BJ (cell line): ENCODE measurements at places on chromosomes 2 and 18. TPM values are rescaled to one million over a fixed set of nuclear protein-coding genes. Genes with fewer than 3 reads are reported as not detected.
A peak's percentile ranks its signal among the peaks of the same experiment; 100 is the strongest.

DNA sequence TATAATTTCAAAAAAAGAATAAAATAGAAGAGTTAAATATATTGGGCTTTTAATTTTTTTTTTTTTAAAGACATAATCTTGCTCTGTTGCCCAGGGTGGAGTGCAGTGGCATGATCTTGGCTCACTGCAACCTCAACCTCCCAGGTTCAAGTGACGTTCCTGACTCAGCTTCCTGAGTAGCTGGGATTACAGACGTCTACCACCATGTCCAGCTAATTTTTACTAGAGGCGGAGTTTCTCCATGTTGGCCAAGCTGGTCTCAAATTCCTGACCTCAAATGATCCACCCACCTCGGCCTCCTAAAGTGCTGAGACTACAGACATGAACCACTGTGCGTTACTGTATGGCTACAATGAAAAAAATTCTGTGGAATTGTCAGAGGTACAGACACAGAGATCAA, 98.1 kb upstream of the RGPD4 start:
- DNase-seq = no peak

DNA sequence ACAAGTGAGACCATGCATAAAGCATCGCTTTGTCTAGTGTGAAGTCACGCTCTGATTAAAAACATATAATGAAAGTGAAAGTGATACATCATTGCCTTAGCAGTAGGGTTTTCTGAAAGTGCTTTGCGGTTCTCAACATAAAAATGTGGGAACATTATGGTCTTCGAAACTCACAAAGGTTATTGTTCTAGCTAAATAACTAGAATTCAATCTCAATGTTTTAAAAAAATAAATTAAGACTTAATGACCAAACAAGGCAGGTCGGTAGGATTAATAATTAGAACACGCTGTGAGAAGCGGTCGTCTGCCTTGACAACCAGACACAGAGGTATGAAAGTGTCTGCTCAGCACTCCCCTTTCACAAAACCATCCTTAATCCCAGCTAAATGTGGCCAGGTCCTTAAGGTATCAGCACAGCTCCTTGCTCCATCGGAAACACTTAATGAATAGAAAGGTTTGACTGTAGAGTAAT, 42.2 kb downstream of the KLHL14 start:
- DNase-seq = no peak

DNA sequence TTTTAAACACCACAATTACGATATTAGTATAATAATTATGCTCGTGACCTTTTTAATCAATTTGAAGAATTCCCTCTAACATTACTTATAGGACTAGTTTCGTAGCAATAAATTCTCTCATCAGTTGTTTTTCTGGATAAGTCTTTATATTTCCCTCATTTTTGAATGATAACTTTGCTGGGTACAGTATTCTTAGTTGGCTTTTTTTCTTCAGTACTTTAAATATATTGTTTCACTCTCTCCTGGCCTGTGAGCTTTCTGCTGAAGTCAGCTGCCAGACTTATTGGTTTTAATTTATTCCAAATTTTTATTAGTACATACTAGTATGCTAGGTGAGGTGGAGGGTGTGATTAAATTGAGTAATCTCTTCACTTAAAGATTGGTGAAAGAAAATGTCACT, 123.8 kb upstream of the CNTNAP5 start:
- DNase-seq = no peak

DNA sequence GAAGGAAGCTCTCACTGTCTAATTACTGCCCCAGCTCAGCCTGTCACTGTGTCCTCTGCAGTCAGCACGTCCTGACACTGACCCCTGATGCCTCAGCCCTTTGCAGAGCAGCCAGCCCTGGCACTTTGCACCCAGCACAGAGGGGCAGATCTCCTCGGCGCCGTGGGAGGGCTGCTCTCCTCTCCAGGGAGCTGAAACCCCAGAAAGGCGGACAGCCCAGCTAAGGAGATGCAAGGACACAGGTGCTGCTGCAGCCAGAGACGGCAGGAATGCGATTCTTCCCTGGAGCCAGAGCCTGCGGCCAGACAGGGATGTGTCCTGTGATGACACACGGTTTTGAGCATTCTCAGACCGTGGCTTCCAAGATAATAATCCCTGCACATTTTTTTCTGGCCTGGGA, 34.5 kb upstream of the SIX3 start:
- no peak for DNase-seq

- DNase-seq = no peak
Observed at GRCh38 chr18:10262566-10262965, 191.9 kb upstream of the APCDD1 start.

- no peak for DNase-seq
Observed at GRCh38 chr2:57177176-57177575, 869.4 kb upstream of the VRK2 start.

GRCh38 chr2:8416849-8417832, 264.7 kb upstream of the ID2 start:
- no peak for DNase-seq

DNA sequence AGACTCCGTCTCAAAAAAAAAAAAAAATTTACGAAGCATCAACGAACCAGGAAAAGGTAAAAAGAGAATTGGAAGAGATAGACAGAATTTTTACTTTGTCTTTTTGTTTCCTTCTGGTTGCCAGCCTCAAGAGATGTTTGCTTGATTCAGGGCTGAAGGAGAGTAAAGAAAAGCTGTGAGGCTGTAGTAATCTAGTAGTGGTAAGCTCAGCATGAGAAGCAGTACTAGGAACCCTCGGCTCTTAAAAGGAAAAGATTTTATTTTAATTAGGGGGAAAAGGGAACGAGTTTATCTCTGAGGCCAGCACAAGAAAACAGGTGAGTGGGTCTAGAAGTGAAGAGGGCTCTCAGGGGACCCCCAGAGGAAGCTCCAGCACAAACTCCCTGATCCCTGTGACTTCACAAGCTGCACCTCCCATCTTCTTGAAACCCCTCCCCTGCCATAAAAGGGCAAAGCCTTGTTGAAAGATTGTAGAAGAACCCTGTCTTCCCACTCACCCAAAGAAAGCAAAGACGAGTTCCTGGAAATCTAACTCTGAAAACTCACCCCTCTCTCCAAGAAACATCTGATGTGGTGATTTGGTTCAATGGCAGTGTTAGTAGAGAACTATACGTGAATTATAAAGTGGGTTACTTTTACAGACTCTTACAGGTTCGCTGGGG, 8.6 kb downstream of the RBMS1 start:
- DNase-seq = no peak

DNA sequence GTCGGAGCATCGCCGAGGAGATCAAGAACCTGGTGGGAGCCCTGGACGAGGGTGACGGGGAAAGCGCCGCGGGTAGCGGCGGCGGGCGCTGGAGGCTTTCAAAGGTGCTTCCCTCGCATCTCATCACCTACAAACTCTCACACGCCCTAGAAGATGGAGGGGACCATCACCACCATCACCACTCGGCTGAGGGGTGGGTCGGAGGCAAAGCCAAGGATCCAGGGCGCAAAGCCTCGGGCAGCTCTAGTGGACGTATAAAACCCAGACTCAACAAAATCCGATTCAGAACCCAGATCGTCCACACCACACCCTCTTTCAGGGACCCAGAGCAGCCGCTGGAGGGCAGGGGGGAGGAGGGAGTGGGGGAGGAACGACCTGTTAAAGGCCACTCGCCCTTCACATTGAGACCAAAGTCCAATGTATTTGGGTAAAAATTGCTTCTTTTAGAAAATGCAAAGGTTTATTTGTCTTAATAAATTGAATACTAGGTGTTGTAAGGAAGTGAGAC, 1.5 kb downstream of the SOWAHC start:
- DNase-seq = no peak

- no peak for DNase-seq
Observed at GRCh38 chr2:233199870-233200269, 51.6 kb upstream of the ATG16L1 start.

DNA sequence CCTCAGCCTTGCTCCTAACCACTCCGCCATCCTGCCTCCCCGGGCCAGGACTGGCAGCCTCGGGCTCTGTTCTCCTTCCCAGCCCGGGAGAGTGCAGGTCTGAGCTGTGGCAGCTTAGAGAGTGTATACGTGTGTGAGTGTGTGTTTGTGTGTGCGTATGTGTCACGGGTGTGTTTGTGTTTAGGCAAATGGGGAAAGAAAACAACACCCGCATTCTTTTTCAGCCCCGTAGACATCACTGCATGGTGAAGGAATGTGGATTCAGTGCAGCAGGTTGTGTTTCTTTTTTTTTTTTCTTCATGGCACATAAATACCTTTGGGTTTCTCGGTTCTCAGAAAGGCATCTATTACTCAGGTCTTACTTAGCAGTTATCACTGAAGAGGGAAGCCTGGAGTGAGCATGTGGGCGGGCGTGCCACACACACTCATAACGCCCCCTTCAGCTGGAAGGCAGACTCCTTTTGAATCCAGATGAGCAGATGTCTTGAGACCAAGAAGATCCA, 44.2 kb downstream of the GLI2 start:
- peak; percentile 82 for DNase-seq

DNA sequence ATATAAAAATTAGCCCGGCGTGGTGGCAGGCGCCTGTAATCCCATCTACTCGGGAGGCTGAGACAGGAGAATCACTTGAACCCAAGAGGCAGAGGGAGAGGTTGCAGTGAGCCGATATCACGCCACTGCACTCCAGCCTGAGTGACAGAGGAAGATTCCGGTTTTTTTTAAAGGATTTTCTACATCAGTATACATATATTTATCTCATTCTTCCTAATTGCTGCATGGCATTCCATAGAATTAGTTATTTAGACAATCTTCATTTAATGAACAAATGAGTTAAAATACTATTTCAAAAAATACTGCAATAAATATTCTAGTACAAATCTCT, 2.0 kb downstream of the GTF3C2 start:
- DNase-seq = no peak

DNA sequence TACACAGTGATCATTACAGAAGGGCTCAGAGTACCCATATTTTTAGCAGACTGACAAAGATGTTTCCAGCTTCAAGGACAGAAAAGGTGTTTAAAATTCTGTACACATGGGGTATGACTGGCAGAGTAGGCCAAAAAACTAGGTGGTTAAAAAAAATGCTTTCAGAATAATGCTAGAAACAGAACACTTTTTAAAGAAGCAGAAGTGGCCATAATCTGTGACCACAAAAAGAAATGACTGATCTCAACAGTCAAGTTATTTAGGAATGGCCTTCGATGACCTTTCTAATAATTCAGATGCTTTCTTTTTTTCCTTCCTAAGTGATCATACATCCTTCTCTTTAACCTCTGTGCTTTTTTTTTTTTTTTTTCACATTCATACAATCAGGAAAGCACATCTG, 4.1 kb upstream of the AQP4 start:
- no peak for DNase-seq

DNA sequence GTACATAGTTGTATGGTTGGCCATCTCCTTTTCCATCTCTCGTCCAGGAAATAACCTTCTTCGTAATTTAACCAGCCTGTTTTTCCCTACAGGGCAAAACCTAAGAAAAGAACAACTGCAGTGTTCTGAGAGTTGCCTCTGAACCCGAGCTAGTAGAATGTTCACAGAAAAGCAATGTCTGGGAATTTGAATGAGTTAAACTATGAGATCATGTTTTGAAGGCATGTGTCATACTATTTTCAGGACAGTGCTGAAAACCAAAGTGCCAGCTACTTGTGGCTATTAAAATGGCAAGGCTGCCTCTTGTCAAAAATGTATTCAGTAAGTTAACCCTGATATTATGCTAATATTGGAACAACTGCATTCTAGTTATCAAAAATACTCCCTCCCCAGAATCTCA, 482.9 kb upstream of the SPRED2 start:
- DNase-seq = no peak

- DNase-seq = no peak
Observed at GRCh38 chr2:219538504-219538951, 5.1 kb downstream of the CHPF start.

- no peak for DNase-seq
Observed at GRCh38 chr2:185643434-185643833, 95.2 kb upstream of the FSIP2 start.

GRCh38 chr2:16240402-16240801, 300.1 kb downstream of the MYCN start:
- no peak for DNase-seq

DNA sequence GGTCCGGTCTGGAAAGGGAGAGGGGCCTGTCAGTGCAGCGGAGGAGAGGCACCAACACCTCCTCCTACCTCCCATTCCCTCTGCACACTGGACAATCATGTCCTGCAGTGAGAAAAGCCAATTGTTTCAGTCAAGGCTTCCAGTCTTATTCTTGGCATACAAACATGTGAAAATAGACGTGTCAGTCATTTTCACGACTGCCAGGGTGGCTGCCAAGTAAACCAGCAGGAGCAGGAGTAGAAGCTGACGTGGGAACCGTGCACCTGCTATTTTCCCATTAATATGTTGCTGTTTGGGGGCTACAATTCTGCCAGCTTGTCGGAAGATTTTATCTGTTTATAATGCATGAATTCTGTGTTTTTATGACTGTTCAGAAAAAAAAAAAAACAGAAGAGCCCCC, 202.3 kb downstream of the SPP2 start:
- no peak for DNase-seq

- DNase-seq = no peak
Observed at GRCh38 chr2:119929537-119929936, 83.3 kb upstream of the EPB41L5 start.

DNA sequence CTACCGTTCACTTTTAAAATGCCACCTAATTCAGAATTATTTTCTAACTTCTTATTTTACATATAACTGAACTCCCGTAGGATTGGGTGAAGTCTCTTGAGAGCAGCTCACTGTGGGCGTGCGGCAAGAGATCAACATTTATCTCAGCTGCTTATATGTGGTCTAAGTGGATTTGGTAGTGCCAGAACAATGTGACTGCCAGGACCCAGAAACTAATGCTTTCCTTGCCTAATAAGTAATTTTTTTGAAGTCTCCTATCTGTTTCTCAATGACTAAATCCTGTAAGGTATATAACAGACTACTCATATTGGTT, 11.2 kb upstream of the NFE2L2 start:
- no peak for DNase-seq

DNA sequence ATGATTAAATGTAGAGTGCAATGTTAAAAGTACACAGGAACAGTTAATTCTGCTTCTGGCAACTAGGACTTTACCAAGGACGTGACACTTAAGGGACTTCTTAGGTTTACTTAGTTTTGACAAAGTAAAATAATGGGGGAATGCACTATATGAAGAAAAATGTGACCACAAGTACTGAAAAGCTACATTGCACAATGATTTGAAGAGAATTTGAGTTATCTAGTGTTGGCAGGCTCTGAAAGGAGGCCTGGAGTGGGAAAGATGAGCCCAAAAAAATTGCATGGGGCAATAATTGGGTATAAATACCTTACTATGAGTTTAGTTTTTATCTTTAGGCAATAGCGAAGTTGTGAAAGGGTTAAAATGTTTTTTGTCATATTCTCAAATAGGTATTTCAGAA, 173.7 kb downstream of the DOK6 start:
- DNase-seq = no peak

GRCh38 chr18:50097702-50098101, 97.2 kb downstream of the MYO5B start:
- DNase-seq = no peak

- no peak for DNase-seq
Observed at GRCh38 chr18:50602466-50602865, 42.6 kb downstream of the MAPK4 start.

ANKRD30B gene
- 0.05 TPM in 1 of 2 replicates, not detected in the other for polyA plus RNA-seq

PXDN gene
- 144 and 212 TPM in 2 replicates for polyA plus RNA-seq

ANKRD30BL gene
- polyA plus RNA-seq = not detected in 2 replicates

CCDC74A gene
- 9.2 and 14.1 TPM in 2 replicates for polyA plus RNA-seq

HOXD1 gene
- polyA plus RNA-seq = not detected in 2 replicates

DNAH7 gene
- 0.15 and 0.50 TPM in 2 replicates for polyA plus RNA-seq

C2orf78 gene
- not detected in 2 replicates for polyA plus RNA-seq

RTP5 gene
- not detected in 2 replicates for polyA plus RNA-seq

BCL2 gene
- polyA plus RNA-seq = 0.15 and 0.16 TPM in 2 replicates

GCFC2 gene
- 6.9 and 11.7 TPM in 2 replicates for polyA plus RNA-seq

PROKR1 gene
- not detected in 2 replicates for polyA plus RNA-seq

NTSR2 gene
- polyA plus RNA-seq = not detected in 2 replicates

SMYD1 gene
- not detected in 2 replicates for polyA plus RNA-seq

STAM2 gene
- polyA plus RNA-seq = 12.4 and 23.5 TPM in 2 replicates

KLHL41 gene
- 0.15 and 0.17 TPM in 2 replicates for polyA plus RNA-seq

EML6 gene
- 0.18 and 0.36 TPM in 2 replicates for polyA plus RNA-seq
